Pancreas (tissue), 10 donors: ENCODE measurements at places on chromosomes 4 and X. TPM values are rescaled to one million over a fixed set of nuclear protein-coding genes. Genes with fewer than 3 reads are reported as not detected.

DNA sequence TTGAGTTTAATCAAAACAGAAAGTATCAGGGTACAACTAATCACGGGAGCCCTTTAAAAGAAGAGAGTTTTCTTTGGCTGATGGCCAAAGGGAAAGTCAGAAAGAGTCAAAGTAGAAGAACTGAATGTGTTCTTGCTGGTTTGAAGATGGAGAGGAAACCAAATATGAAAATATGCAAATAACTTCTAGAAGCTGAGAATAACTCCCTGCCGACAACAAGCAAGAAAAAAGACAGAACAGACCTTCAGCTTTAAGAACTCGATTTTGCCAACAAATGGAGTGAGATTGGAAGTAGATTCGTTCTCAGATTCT, 903.8 kb downstream of the STIM2 start:
- DNase-seq = no peak
- H3K27me3 ChIP-seq = no peaks in the 10 kb centered on the region
- no peaks in the 10 kb centered on the region for H3K36me3 ChIP-seq
- H3K4me3 ChIP-seq = no peak overlapping the region

PDGFRA gene
- total RNA-seq = 36.3 TPM

NUP54 gene
- total RNA-seq = 20.8 TPM

GABRQ gene
- not detected for total RNA-seq

SEC24D gene
- 49.6 TPM for total RNA-seq

LINC00632 gene
- total RNA-seq = 84.3 TPM

DNA sequence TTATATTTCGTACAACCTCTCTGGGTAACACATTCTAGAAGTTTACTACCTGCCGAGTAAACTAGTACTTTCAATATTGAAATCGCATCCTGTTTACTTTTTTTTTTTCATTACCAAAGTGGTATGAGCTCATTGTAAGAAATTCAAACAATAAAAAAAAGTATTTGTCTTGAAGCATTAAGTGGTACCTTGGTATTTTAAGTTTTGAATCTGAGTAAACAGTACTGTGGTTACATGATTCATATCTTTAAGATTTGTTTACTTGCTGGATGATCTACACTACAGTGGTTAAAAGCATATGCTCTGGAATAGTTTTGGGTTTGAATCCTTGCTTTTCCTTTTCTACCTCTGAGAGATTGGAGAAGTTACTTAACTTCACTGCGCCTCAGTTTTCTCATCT, 3.8 kb upstream of the MMGT1 start:
- no peaks in the 10 kb centered on the region for H3K27me3 ChIP-seq
- H3K36me3 ChIP-seq = no peaks in the 10 kb centered on the region
- peaks cover 2% of the 10 kb centered on the region for H3K4me1 ChIP-seq
- H3K27ac ChIP-seq = no peak overlapping the region

- H3K27ac ChIP-seq = no peak overlapping the region
- H3K4me1 ChIP-seq = no peaks in the 10 kb centered on the region
- H3K27me3 ChIP-seq = no peaks in the 10 kb centered on the region
- H3K4me3 ChIP-seq = no peak overlapping the region
- H3K36me3 ChIP-seq = no peaks in the 10 kb centered on the region
- DNase-seq = no peak
Measured at GRCh38 chr4:28228561-28229491, 1368.2 kb downstream of the STIM2 start.

GRCh38 chr4:972651-973424, 531 bp downstream of the DGKQ start:
- H3K27ac ChIP-seq = no peak overlapping the region
- peaks cover 10% of the 10 kb centered on the region for H3K4me1 ChIP-seq
- DNase-seq = no peak
- no peaks in the 10 kb centered on the region for H3K27me3 ChIP-seq
- peak overlapping the region; percentile 87 for H3K4me3 ChIP-seq

- no peaks in the 10 kb centered on the region for H3K4me1 ChIP-seq
- peak overlapping the region; percentile 47 for H3K27ac ChIP-seq
- no peak overlapping the region for H3K4me3 ChIP-seq
- H3K27me3 ChIP-seq = no peaks in the 10 kb centered on the region
Measured at GRCh38 chr4:24805067-24805466, 9.7 kb downstream of the SOD3 start.

DNA sequence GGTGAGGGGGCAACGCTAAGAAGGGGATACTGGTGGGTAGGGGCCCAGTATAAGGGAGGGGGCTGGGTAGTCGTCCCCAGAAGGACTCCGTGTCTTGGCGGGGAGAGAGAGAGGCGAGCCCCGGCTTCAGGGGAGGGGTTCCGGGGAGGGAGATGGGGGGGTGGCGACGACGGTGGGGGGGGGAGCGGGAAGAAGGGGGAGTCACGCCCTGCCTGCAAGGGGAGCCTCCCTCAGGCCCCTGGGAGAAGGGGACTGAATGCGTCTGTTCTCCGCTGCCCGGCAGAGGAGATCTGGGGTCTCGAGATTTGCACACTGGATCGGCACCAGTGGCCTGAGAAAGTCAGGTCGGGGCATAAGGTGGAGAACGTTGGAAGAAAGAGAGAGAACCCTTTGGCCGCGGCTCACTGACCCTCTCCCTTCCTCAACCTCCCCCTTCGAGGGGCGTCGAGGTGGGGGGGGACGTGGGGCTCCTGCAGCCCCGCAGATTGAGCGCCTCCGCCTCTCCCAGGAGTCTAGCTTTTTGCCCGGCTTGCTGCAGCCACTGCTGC, 609 bp upstream of the BCORL1 start:
- no peaks in the 10 kb centered on the region for H3K36me3 ChIP-seq
- DNase-seq = no peak
- H3K4me1 ChIP-seq = no peaks in the 10 kb centered on the region
- no peak overlapping the region for H3K27ac ChIP-seq
- peak overlapping the region; percentile 28 for H3K4me3 ChIP-seq
- H3K27me3 ChIP-seq = no peaks in the 10 kb centered on the region

EREG gene
- total RNA-seq = not detected

- DNase-seq = no peak
- no peak overlapping the region for H3K4me3 ChIP-seq
- no peaks in the 10 kb centered on the region for H3K36me3 ChIP-seq
- H3K27me3 ChIP-seq = no peaks in the 10 kb centered on the region
Measured at GRCh38 chrX:110462957-110463356, 104.3 kb downstream of the RTL9 start.

- H3K36me3 ChIP-seq = no peaks in the 10 kb centered on the region
- H3K4me1 ChIP-seq = no peaks in the 10 kb centered on the region
- H3K27me3 ChIP-seq = no peaks in the 10 kb centered on the region
- H3K4me3 ChIP-seq = no peak overlapping the region
Measured at GRCh38 chr4:37868238-37868637, 22.6 kb upstream of the TBC1D1 start.

GRCh38 chrX:43019021-43019420, 241.1 kb upstream of the PPP1R2C start:
- no peaks in the 10 kb centered on the region for H3K36me3 ChIP-seq
- H3K27ac ChIP-seq = no peak overlapping the region
- no peaks in the 10 kb centered on the region for H3K27me3 ChIP-seq
- H3K4me3 ChIP-seq = no peak overlapping the region

DNA sequence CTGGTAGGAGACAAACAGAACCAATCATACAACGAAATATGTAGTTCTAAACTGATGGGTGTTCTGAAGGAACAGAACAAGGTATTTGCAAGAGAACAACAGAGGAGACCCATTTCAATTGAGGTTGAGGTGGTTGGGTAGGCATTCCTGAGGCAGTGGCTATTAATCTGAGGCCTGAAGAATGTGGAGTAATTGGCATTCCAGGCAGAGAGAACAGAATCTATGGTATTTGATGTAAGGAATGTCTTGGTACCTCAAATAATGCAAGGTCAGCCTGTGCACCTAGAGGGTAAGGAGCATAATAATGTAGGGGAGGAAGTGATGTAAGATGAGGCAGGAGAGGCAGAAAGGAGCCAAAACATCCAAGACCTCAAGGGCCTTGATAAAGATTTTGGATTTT, 109.5 kb upstream of the TEX13C start:
- no peak overlapping the region for H3K4me3 ChIP-seq
- H3K27me3 ChIP-seq = peaks cover 3% of the 10 kb centered on the region
- H3K36me3 ChIP-seq = no peaks in the 10 kb centered on the region
- DNase-seq = no peak
- no peaks in the 10 kb centered on the region for H3K4me1 ChIP-seq

- DNase-seq = no peak
- H3K27ac ChIP-seq = no peak overlapping the region
- no peaks in the 10 kb centered on the region for H3K4me1 ChIP-seq
Measured at GRCh38 chr4:47990145-47990544, 26.3 kb downstream of the CNGA1 start.

SRPX2 gene
- total RNA-seq = 5.4 TPM

- H3K27ac ChIP-seq = no peak overlapping the region
- no peaks in the 10 kb centered on the region for H3K36me3 ChIP-seq
- H3K4me3 ChIP-seq = no peak overlapping the region
- peaks cover 23% of the 10 kb centered on the region for H3K4me1 ChIP-seq
- no peak for DNase-seq
Measured at GRCh38 chr4:41994461-41994985, 4.2 kb downstream of the SLC30A9 start.

CPLX1 gene
- 1.6 TPM for total RNA-seq

DNA sequence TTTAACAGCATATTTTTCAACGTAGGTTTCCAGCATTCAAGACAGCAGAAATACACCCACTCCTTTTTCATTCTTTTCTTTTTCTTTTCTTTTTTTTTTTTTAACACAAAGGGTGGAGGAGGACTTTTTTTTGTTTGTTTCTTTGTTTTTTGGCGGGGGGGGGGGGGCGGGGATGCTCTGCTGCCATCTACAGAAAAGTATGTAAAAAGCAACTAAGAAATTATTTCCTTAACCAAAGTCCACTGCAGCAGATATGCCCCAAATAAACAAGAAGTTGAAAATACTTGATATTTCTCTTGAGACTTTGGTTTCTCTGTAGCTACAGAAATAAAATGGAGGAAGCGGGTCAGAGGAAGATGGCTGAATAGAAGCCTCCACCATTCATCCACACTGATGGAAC, 63.2 kb upstream of the PBDC1 start:
- H3K27me3 ChIP-seq = no peaks in the 10 kb centered on the region
- no peaks in the 10 kb centered on the region for H3K4me1 ChIP-seq

- no peak overlapping the region for H3K4me3 ChIP-seq
- DNase-seq = no peak
- H3K27ac ChIP-seq = no peak overlapping the region
- H3K36me3 ChIP-seq = no peaks in the 10 kb centered on the region
- H3K4me1 ChIP-seq = no peaks in the 10 kb centered on the region
Measured at GRCh38 chr4:123327346-123327745, 69.2 kb upstream of the SPRY1 start.

DNA sequence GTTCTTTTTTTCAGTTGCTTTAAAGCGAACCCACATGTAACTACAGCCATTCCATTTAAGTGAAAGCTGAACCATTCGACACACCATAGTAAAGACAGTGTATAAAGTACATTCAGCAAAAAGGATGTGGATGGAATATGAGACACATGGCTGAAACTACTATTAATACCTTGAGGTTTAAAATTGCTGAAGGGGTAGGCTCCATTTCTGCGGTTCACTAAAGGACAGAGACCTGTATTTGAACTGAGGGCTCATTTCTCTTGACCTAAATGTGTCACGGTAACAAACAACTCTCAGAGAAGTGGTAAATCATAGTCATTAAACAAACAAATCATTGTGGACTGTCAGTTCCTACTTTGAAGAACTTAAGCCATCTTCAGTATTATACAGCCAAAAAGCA, 1085.6 kb upstream of the TENM3 start:
- no peak overlapping the region for H3K27ac ChIP-seq
- no peaks in the 10 kb centered on the region for H3K27me3 ChIP-seq
- no peaks in the 10 kb centered on the region for H3K4me1 ChIP-seq

- no peak for DNase-seq
- no peak overlapping the region for H3K27ac ChIP-seq
- no peak overlapping the region for H3K4me3 ChIP-seq
- no peaks in the 10 kb centered on the region for H3K4me1 ChIP-seq
Measured at GRCh38 chr4:40845154-40845835, 95.5 kb downstream of the NSUN7 start.

UGT2A3 gene
- total RNA-seq = 16.6 TPM

NHSL2 gene
- 1.0 TPM for total RNA-seq

ARR3 gene
- total RNA-seq = not detected

EOLA1 gene
- total RNA-seq = 11.0 TPM

DNA sequence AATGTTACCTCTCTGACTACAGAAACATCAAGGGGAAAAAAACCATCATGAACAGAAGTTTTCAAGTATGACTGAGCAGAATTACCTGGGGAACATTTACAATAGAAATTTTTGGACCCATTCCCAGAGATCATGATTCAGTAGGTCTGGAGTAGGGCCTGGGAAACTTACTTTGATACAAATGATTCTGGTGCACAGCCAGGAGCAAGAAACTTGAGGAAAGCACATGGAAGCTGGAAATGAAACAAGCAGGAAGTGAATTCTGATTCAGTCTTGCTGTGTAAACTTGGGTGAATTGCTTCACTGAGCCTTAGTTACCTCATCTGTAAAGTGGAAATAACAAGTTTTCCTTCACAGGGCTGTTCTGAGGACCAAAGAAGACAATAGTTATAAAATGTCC, 192.5 kb upstream of the TAPT1 start:
- H3K4me3 ChIP-seq = no peak overlapping the region
- H3K27me3 ChIP-seq = no peaks in the 10 kb centered on the region
- no peaks in the 10 kb centered on the region for H3K36me3 ChIP-seq
- H3K4me1 ChIP-seq = no peaks in the 10 kb centered on the region
- peak; percentile 54 for DNase-seq

DNA sequence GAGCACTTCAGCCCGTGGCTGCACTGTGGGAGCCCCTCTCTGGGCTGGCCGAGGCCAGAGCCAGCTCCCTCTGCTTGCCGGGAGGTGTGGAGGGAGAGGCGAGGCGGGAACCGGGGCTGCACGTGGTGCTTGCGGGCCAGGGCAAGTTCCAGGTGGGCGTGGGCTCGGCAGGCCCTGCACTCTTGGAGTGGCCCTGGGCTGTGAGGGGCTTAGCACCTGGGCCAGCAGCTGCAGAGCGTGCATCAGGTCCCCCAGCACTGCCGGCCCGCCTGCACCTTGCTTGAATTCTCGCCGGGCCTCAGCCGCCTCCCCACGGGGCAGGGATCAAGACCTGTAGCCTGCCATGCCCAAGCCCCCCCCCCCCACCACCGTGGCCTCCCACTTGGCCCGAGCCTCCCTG, 28.9 kb upstream of the APOOL start:
- H3K27ac ChIP-seq = no peak overlapping the region
- H3K36me3 ChIP-seq = no peaks in the 10 kb centered on the region
- no peak overlapping the region for H3K4me3 ChIP-seq
- DNase-seq = no peak

ARHGAP4 gene
- total RNA-seq = 10.1 TPM

TAF7L gene
- not detected for total RNA-seq

SHROOM4 gene
- total RNA-seq = 0.46 TPM

DNA sequence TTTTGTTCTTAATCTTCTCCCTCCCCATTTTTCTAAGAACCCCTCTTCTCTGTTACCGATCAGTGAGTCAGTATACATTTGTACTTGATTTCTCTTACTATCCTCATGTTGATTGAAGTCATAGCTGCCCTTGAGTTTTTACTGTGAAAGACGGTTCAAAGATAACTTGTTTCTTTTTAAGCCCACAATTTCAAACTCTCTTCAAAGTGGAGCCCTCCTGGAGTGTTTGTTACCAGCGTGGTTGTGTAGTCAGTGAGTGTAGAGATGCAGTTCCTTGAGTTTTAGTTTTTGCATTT, 7.9 kb downstream of the PPP1R3F start:
- H3K27ac ChIP-seq = no peak overlapping the region
- no peak overlapping the region for H3K4me3 ChIP-seq
- H3K27me3 ChIP-seq = no peaks in the 10 kb centered on the region
- no peaks in the 10 kb centered on the region for H3K36me3 ChIP-seq
